ENCODE measurements at places on chromosomes 4 and X. TPM values are rescaled to one million over a fixed set of nuclear protein-coding genes. Genes with fewer than 3 reads are reported as not detected.

The RASL11B gene
- 0.63 TPM for total RNA-seq

The APELA gene
- not detected for total RNA-seq

The PHEX gene
- 0.08 TPM for total RNA-seq

The MSANTD1 gene
- total RNA-seq: 0.74 TPM

The PAGE1 gene
- total RNA-seq: not detected

The HTR2C gene
- not detected for total RNA-seq

The FGA gene
- total RNA-seq: not detected

The ARFIP1 gene
- total RNA-seq: 2.6 TPM

The NCAPG gene
- 0.61 TPM for total RNA-seq

The STK32B gene
- total RNA-seq: not detected

GRCh38 chrX:27915617-27916016 is 65.6 kb downstream of the DCAF8L1 start:
- no peak for DNase-seq

DNA sequence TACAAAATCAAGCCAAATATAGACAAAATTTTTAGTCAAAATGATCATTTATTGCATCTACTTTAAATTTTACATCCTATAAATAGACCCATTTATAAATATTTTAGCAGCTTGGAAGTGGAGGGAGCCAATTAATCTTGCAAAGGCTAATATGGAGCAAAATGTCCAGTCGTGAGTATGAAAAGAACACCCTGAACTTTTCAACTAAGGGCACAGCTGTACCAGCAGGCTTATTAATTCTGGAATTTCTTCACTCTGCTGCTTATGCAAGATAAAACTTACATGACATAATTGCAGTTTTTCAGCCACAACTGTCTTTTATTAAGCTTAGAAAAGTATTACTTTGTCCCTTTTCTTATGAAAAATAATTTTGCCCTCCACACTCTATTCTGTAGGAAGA is 22.9 kb upstream of the USP53 start:
- DNase-seq: no peak

- DNase-seq: peak; percentile 61
Measured at GRCh38 chr4:108116423-108117168, 52.1 kb downstream of the LEF1 start.

- no peak for DNase-seq
Measured at GRCh38 chr4:142091691-142092182, 455.4 kb downstream of the IL15 start.

- no peak for DNase-seq
Measured at GRCh38 chr4:140925417-140925816, 169.2 kb upstream of the TBC1D9 start.

DNA sequence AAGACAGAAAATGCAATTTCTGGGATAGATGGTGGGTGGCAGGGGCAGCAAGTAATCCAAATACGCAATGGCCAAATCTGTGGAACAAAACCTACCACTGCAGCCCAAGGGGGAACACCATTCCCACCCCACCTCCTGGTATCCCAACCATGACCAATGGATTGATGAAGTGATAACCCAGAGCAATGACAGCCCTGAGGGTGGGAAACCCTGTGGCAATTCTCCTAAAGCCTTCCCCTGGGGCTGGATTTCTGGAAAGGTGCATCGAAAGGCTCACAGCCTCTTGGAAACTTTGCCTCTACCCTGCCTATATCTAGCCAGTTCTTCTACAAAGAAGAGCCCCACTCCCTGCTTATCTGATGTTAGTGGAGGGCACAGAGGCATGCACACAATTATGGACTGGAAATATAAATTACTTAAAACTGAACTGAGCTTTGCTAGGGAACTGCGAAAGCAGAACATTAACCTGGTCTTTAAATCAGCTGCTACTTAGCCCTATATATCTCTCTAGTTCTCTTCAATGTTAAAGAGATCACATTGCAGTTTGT is 59.9 kb upstream of the TXK start:
- no peak for DNase-seq

DNA sequence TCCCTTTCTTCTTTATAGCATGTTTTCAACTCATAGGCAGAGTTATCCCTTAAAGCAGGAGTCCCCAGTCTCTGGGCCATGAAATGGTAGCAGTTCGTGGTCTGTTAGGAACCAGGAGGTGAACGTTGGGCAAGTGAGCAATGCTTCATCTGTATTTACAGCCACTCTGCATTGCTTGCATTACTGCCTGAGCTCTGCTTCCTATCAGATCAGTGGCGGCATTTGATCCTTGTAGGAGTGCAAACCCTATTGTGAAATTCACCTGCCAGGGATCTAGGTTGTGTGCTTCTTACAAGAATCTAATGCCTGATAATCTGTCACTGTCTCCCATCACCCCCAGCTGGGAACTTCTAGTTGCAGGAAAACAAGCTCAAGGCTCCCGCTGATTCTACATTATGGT is 39.8 kb downstream of the DTHD1 start:
- DNase-seq: no peak

DNA sequence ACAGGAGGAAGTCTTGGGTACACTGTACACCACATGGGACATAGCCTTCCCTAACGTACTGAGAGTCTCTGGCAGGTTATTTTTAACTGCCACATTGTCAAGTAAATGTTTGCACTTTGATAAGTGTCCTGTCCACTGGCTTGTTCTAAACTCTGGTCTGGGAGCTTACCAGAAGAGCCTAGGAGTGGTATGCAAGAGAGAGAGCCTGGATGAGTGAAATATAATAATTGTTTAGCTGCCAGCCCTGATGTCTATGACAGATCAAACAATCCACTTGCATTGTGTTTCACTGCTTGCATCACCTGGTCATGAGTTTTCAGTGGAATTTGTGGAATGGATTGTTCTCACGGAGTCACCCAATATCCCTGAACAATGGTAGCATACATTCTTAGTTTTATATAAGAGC is 91.6 kb downstream of the SHROOM3 start:
- DNase-seq: no peak

- no peak for DNase-seq
Measured at GRCh38 chr4:8914461-8915171, 43.0 kb upstream of the HMX1 start.

GRCh38 chrX:12080265-12080664 is 58.0 kb upstream of the FRMPD4 start:
- no peak for DNase-seq

DNA sequence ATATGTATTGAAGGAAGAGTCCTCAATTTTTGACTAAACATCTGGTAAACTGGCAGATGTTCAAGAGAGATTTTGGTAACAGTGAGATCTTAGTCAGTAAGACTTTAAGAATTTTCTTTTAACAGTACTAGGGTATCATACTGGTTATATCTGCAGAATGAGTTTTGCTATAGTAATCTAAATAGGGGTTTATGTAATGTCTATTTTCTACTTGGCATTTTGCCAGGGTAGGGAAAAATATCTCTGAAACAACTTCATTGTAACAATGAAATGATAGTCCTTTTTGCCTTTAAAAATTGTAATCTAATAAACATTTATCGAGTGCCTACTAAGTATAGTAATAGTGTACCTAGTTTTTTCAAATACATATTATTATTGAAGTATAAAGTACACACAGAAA is 32.1 kb downstream of the XK start:
- DNase-seq: no peak

GRCh38 chrX:103607364-103608305 is at the start of gene TCEAL3:
Gene TCEAL3, plus strand, starts transcription at chrX:103607963. Its CDS starts 1,102 bp downstream, at chrX:103609065.
- DNase-seq: no peak

- no peak for DNase-seq
Measured at GRCh38 chr4:152209772-152210493, 326.0 kb downstream of the FBXW7 start.

DNA sequence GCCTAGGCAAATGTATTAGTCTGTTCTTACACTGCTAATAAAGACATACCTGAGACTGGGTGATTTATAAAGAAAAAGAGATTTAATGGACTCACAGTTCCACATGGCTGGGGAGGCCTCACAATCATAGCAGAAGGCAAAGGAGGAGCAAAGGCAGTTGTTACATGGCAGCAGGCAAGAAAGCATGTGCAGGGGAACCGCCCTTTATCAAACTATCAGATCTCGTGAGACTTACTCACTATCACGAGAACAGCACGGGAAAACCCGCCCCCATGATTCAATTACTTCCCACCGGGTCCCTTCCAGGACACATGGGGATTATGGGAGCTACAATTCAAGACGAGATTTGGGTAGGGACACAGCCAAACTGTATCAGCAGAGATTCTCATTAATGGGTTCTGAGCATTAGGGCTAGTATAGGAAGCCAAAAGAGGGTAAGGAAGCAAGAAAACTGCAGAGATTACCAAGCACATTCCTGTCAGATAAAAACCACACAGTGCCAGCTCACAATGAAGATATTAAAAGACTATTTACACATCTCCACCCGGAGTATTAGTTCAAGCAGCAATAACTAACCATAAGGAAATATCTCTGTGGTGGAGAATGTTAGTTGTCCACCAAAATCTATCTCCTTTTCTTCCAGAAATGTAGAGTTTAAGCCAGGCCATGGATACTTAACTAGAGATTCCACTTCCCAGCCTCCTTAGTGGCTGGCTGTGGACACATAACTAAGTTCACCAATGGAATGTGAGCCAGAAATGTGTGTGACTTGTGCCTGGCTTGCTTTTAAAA is 61.2 kb upstream of the HOPX start:
- DNase-seq: no peak

GRCh38 chr4:64399313-64400109 is 9.7 kb downstream of the TECRL start:
- no peak for DNase-seq

DNA sequence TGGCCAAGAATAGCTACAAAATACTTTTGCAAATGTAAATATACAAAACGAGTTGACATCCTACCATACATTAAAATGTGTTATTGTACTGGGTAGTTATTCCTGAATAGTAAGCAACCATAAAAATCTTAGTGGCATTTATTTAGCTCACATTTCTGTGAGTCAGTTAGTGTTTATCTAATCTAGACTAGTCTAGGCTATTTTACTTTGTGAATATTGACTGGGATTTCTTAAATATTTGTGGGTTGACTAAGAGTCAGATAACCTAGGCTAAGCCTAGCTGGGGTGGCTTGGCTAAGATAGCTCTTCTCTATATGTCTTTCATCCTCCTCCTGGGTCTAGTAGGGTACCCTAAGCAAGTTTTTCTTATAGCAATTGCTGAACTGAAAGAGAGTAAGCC is 543.8 kb upstream of the DIAPH2 start:
- DNase-seq: no peak

- DNase-seq: no peak
Measured at GRCh38 chrX:114999906-115000305, 17.5 kb downstream of the IL13RA2 start.

DNA sequence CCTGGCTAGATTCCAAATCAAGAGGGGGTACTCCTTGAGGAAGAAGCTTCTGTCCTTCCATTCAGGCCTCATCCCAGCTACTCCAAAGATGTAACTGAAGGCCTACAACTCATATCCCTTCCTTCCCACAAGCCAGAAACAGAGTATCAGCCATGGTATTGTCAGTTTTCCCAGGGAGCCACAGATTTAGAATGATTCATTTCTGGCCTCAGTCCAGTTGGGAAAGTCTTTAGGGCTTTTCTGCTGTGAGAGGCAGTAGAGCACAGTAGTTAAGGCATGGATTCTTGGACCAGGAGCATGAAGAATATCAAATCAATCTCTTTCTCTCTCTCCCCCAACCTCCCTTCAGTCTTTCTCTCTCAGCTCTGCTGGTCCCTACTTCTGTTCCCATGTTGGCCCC is 505.0 kb downstream of the BCOR start:
- DNase-seq: no peak

GRCh38 chr4:118369231-118369630 is 16.4 kb upstream of the PRSS12 start:
- DNase-seq: no peak

DNA sequence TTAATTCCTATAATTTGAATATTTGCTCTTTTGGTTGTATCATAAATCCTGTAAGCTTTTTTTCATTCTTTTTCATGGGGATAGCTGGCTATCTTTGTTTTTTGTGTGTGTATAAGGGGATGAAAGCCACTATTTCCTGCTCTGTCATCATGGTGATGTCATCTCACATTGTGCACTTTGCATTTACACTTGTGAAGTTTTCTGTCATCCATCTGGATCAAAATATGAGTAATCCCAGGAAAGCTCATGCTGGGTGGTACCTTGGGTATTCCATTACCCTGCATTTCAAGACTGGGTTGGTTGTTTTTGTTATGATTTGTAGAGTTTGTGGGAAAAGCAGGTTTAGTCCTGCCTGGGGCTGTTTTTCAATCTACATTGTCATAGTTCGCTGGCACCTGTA is 367.3 kb downstream of the CHIC1 start:
- no peak for DNase-seq

DNA sequence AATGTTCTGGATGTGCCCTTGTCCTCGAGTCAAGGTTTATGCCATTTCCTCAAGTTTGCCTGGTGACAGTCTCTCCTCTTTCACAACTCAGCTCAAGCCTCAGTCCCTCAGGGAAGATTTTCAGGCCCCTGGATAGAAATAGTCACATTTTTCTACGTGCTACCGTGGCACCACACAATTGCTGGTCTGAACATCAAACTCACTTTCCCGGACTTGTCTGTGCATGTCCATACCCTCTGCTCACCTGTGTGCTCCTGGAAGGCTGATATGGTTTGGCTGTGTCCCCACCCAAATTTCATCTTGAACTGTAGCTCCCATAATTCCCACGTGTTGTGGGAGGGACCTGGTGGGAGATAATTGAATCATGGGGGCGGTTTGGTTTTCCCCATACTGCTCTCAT is 129.7 kb downstream of the HS3ST1 start:
- DNase-seq: no peak

- no peak for DNase-seq
Measured at GRCh38 chrX:26586570-26586969, 370.6 kb downstream of the MAGEB5 start.

DNA sequence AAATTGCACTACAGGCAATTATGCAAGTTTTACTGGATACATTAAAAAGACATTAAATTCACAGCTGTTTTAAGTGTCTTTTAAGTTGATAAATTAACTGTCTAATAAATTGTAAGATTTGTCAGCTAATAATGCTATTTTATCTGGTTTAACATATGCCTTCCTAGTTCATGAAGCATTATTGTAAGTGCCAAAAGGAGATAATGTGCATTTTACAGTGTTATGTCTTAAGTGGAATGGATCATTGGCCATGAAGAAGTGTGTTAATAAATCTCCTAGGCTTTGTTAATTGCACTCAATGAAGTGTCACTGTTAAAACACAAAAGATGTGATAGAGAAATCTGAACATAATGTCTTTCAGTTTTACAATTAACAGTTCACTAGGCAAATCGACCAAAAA is 784.3 kb upstream of the POU3F4 start:
- no peak for DNase-seq

- DNase-seq: no peak
Measured at GRCh38 chr4:114729068-114729738, 130.6 kb downstream of the UGT8 start.

GRCh38 chrX:12978205-12979025 is 3.5 kb downstream of the TMSB4X start:
- peak; percentile 68 for DNase-seq

GRCh38 chrX:42602136-42602535 is 175.8 kb downstream of the PPP1R2C start:
- DNase-seq: no peak

- no peak for DNase-seq
Measured at GRCh38 chr4:11467931-11468330, 39.2 kb upstream of the HS3ST1 start.

GRCh38 chrX:320126-320783 is 1.7 kb upstream of the GTPBP6 start:
- DNase-seq: no peak

- no peak for DNase-seq
Measured at GRCh38 chr4:7254736-7255487, 62.6 kb downstream of the SORCS2 start.

- no peak for DNase-seq
Measured at GRCh38 chr4:16717266-16717970, 181.0 kb downstream of the LDB2 start.

GRCh38 chrX:15606136-15606535 is 5.4 kb upstream of the ACE2 start:
- no peak for DNase-seq

GRCh38 chr4:150082241-150082640 is 4.0 kb downstream of the DCLK2 start:
- DNase-seq: no peak
